ENCODE measurements at places on chromosomes 12 and 14. TPM values are rescaled to one million over a fixed set of nuclear protein-coding genes. Genes with fewer than 3 reads are reported as not detected.

GRCh38 chr14:60878121-60878520, 102.8 kb downstream of the TRMT5 start:
- H3K4me3 ChIP-seq = no peak overlapping the region
- H3K36me3 ChIP-seq = peaks cover 4% of the 10 kb centered on the region
- no peak overlapping the region for H3K27ac ChIP-seq
- no peaks in the 10 kb centered on the region for H3K27me3 ChIP-seq
- no peaks in the 10 kb centered on the region for H3K4me1 ChIP-seq

DNA sequence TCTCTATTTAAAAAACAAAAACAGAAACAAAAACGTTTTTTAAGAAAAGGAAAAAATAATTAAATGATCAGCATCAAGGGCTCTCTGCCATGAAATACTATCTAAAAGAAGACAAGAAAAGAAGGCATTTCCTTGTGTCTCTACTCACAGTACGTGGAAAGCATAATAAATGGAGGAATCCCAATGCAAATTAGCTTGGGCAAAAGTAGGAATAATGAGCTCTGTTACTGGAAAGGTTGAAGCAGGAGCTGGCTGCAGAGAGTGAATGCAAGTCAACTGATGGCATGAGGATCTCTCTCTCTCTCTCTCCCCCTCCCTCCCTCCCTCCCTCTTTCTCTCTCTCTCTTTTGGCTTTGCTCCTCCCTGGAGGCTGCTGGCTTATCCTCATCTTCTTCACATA, 85.9 kb downstream of the TBX3 start:
- DNase-seq = no peak
- H3K27ac ChIP-seq = no peak overlapping the region
- H3K36me3 ChIP-seq = no peaks in the 10 kb centered on the region
- H3K27me3 ChIP-seq = no peaks in the 10 kb centered on the region

DNA sequence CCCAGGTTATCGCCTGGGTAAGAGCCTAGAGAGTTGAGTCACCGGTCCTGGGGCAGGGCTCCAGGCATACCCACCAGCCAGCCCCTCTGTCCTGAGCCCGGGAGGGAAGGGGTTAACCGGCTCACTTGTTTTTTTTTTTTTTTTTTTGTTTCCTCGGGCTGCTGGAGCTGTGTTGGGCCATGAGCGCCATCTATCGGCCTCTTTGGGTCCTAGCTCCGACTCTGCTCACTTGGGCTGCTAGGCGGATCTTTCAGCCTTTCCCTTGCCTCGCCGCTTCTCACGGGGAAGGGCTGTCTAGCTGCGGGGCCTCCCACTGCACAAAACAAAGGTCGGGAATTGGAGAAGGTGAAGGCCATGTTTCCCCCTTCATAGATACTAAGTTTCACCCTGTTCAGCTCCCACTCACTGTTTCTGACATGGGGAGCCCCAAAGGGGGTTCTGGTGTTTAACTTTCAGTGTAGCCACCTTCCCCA, 2.8 kb upstream of the SMUG1 start:
- peaks cover 25% of the 10 kb centered on the region for H3K4me1 ChIP-seq
- H3K36me3 ChIP-seq = no peaks in the 10 kb centered on the region
- peak; percentile 84 for DNase-seq
- H3K27ac ChIP-seq = no peak overlapping the region

GRCh38 chr12:28954333-28954732, 194.7 kb upstream of the FAR2 start:
- DNase-seq = no peak
- no peaks in the 10 kb centered on the region for H3K36me3 ChIP-seq
- H3K4me1 ChIP-seq = no peaks in the 10 kb centered on the region

GRCh38 chr14:22304326-22304725, 284.7 kb downstream of the DAD1 start:
- no peaks in the 10 kb centered on the region for H3K4me1 ChIP-seq
- H3K27me3 ChIP-seq = no peaks in the 10 kb centered on the region
- no peaks in the 10 kb centered on the region for H3K36me3 ChIP-seq
- no peak overlapping the region for H3K27ac ChIP-seq

DNA sequence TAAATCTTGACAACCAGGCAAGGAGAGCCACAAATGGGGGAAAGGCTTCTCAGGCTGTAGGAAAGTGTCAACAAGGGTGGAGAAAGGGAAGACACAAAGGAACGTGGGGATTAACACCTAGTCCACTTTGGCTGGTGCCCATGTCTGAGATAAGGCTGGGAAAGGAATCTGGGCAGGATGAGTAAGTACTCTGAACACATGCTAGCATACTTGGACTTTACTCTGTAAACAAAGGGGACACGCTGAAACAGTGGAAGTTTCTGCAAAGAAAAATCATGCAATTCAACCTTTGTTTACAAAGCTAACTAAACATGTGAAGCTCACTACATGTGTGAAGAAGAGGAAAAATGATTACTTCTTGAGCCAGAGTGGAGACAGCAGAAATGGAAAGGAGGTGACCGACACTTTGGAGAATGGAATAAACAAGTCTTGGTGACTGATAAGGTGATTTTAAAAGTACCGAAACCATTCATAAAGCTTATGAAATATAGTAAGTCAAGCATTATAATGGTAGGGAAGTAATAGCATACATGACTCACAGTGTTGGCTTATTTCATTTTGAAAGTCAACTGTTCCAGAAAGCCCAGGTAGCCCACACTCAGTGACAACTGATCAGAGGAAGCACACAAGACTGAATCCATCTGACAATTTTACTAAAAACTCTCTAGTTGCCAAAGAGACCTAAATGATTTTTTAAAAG, 13.2 kb downstream of the CPNE8 start:
- H3K4me3 ChIP-seq = peak overlapping the region; percentile 3
- H3K27ac ChIP-seq = peak overlapping the region; percentile 8
- no peaks in the 10 kb centered on the region for H3K36me3 ChIP-seq

SMCO3 gene
- total RNA-seq = 3.1 TPM

DNA sequence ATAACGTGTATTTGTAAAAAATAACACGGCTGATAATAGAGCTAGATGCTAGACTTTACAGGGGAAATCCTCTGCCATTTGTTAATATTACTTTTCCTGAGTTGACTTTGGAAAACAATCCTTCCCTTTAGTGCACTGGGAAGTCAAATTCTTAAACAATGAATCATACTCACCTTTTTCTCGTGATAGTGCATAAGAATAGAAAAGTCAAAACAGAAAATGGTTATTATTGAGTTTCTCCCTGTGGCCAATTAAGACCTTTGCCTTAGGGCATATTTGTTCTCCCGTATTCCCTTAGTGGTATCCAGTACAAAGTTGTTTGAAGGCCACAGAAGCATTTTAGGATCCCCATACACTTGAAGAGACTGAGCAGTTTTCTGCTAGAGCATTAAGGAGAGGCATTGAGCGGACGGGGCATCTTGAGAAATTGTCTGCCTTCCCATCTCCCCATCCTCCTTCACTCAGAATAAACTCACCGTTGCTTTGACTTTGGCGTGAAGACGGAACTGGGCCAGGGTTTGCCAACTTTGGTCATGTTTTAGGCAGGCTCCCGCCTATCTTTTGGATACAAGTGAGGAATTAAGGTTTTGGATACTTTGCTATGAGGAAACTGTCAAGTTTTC, 171.3 kb downstream of the TMTC2 start:
- H3K4me1 ChIP-seq = no peaks in the 10 kb centered on the region
- DNase-seq = no peak
- no peaks in the 10 kb centered on the region for H3K27me3 ChIP-seq
- no peak overlapping the region for H3K4me3 ChIP-seq

DNA sequence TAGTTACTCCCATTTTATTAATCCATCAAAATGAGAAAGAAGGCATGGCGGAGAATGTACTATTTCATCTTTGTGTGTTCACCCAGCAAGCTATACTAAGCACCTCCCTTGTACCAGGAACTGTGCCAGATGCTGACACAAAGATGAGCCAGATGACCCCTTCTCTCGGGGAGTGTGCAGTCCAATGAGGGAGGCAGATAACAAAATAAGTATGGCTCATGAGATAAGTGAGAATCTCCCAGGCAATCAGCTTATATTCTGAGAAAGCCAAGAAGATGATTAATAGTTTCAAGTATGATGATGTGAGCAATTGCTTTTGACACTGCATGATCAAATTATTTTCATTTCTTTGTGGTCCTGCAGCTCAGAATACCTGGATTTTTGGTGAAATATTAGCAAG, 1.3 kb upstream of the TMEM233 start:
- no peak for DNase-seq
- H3K27ac ChIP-seq = no peak overlapping the region
- H3K4me3 ChIP-seq = no peak overlapping the region
- peaks cover 4% of the 10 kb centered on the region for H3K4me1 ChIP-seq

- no peaks in the 10 kb centered on the region for H3K27me3 ChIP-seq
- H3K4me3 ChIP-seq = no peak overlapping the region
- H3K27ac ChIP-seq = peak overlapping the region; percentile 62
- H3K4me1 ChIP-seq = peaks cover 31% of the 10 kb centered on the region
- no peak for DNase-seq
- no peaks in the 10 kb centered on the region for H3K36me3 ChIP-seq
Measured at GRCh38 chr12:94266796-94267536, 118.6 kb downstream of the PLXNC1 start.

DNA sequence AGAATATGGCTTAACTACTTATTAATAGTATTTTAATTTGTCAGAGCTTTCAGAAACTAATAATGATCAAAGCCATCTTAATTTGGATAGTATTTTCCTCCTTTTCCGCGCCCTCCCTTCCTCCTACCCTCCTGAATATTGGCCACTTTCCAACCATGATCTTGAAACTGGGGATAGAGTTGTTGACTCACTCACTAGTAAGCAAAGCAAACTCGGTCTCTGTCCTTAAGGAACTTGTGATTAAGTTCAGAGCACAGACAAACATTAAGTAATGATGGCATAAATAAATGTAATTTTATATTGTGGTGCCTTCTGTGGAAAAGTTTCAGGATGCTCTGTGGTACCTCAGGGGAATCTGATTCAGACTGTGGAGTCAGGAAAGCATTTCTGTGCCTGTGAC, 75.7 kb downstream of the LRRK2 start:
- DNase-seq = no peak
- no peak overlapping the region for H3K4me3 ChIP-seq
- H3K4me1 ChIP-seq = no peaks in the 10 kb centered on the region
- H3K36me3 ChIP-seq = peaks cover 31% of the 10 kb centered on the region
- H3K27me3 ChIP-seq = no peaks in the 10 kb centered on the region

DNA sequence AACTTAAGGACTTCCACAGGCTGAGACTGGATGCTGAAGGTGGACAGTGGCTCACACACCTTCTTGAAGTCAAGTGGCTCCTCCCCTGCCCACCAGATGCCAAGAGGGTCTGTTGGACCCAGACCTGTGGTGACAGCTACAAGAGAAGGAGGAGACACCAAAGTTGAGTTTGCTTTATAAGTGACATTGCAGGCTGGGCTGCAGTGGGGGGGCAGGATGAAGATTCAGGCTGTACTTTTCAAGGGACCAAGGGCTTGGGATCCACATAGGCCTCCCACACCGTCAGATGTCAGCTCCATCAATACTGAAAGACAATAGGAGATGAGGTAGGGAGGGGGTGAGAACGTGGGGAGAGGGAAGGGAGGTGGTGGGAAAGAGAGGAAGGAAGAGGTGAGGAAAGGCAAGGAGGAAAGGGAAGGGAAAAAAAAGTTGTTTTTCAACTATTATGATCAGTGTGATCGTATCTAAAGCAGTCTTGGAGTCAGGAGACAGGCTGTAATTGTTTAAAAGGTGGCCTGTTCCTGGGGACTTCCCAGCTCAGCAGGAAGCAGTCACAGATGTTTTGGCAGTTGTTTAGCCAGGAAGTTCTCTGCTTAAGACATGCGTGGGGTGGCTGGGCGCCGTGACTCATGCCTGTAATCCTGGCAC, 84.1 kb upstream of the RESF1 start:
- peak overlapping the region; percentile 74 for H3K27ac ChIP-seq
- no peak overlapping the region for H3K4me3 ChIP-seq
- peaks cover 10% of the 10 kb centered on the region for H3K4me1 ChIP-seq
- no peak for DNase-seq
- no peaks in the 10 kb centered on the region for H3K27me3 ChIP-seq

- H3K4me1 ChIP-seq = peaks cover 39% of the 10 kb centered on the region
- H3K36me3 ChIP-seq = no peaks in the 10 kb centered on the region
- no peak overlapping the region for H3K27ac ChIP-seq
- DNase-seq = no peak
Measured at GRCh38 chr14:68758301-68758700, 34.6 kb downstream of the ZFP36L1 start.

GRCh38 chr12:2378835-2379330, 326.1 kb downstream of the CACNA1C start:
- no peak overlapping the region for H3K27ac ChIP-seq
- DNase-seq = no peak
- peaks cover 3% of the 10 kb centered on the region for H3K4me1 ChIP-seq
- no peaks in the 10 kb centered on the region for H3K27me3 ChIP-seq
- H3K36me3 ChIP-seq = no peaks in the 10 kb centered on the region

- no peaks in the 10 kb centered on the region for H3K4me1 ChIP-seq
- no peaks in the 10 kb centered on the region for H3K36me3 ChIP-seq
- H3K27ac ChIP-seq = no peak overlapping the region
- no peak overlapping the region for H3K4me3 ChIP-seq
Measured at GRCh38 chr14:52049721-52050588, 18.9 kb downstream of the NID2 start.

RALGAPA1 gene
- 55.5 TPM for total RNA-seq

DNA sequence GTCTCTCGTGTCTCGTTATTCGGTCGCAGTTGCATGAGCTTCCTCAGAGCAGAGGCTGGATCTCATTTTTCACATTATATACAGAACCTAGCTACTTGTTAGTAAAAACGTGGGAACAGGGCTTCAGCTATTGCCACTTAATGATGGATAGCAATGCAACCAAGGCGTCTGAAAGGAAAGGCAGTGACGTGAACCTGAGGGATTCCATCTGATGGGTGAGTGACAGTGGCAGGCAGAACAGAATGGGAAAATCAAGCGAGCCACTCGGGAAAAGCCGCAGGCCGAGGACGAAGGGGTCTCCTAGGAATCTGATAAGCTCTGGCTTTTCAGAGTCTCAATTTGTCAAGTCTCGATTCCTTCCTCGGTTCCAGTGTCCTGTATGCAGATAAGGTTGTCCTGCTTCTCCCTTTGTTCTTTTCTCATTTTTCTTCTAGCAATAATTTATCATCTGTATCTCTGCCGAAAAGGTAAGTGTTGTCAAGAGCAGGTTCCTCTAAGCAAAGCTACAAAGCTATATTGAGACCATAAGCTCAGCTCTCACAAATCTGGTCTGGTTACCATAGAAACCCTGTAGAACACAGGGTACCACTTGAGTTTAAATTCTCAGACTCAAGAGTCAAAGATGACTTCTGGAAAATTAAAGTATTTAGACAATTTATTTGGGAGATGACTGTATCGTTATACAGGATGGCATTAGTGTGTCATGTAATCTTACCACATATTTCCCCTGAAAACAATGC, 416.6 kb downstream of the GLT1D1 start:
- no peak for DNase-seq
- no peak overlapping the region for H3K27ac ChIP-seq
- no peak overlapping the region for H3K4me3 ChIP-seq
- no peaks in the 10 kb centered on the region for H3K36me3 ChIP-seq
- H3K27me3 ChIP-seq = no peaks in the 10 kb centered on the region

GRCh38 chr12:103642240-103642864, 55.3 kb downstream of the STAB2 start:
- no peak for DNase-seq
- H3K36me3 ChIP-seq = no peaks in the 10 kb centered on the region
- H3K4me1 ChIP-seq = no peaks in the 10 kb centered on the region
- no peaks in the 10 kb centered on the region for H3K27me3 ChIP-seq
